ENCODE measurements at places on chromosomes 3 and 15.

- DNase-seq: peak; percentile 91
Measured at GRCh38 chr15:64430000-64430735, 30.2 kb upstream of the ZNF609 start.

DNA sequence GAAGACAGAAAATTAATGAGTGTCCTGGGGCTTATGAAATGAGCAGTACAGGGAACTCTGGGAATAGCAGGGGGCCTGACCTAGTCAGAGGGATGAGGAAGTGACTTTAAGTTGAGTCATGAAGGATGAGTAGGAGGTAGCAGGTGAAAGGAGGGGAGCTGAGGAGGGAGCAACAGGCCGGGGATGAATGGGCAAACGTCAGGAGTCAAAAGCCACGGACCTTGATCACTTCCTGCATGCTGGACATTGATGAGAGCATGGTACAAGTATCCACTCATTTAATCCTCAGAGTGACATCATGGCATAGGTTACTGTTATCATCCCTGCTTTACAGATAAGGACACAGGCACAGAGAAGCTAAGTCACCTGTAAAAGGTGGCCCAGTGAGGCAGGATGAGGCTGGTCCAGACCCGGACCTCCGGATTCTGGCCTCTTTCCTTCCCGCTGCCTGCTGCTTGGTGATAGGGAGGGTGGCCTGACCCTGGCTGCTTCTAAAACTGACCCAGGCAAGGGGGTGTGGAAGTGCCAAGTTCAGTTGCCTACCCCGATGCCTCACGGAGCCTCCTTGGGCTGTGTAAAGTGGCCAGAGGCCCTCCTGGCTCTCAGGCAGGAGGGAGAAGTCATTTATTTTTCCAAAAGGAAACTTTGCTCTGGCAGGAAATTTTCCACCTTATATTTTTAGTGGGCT, 7.6 kb downstream of the CORO2B start:
- DNase-seq: no peak

- DNase-seq: no peak
Measured at GRCh38 chr3:53588122-53588521, 93.7 kb downstream of the CACNA1D start.

DNA sequence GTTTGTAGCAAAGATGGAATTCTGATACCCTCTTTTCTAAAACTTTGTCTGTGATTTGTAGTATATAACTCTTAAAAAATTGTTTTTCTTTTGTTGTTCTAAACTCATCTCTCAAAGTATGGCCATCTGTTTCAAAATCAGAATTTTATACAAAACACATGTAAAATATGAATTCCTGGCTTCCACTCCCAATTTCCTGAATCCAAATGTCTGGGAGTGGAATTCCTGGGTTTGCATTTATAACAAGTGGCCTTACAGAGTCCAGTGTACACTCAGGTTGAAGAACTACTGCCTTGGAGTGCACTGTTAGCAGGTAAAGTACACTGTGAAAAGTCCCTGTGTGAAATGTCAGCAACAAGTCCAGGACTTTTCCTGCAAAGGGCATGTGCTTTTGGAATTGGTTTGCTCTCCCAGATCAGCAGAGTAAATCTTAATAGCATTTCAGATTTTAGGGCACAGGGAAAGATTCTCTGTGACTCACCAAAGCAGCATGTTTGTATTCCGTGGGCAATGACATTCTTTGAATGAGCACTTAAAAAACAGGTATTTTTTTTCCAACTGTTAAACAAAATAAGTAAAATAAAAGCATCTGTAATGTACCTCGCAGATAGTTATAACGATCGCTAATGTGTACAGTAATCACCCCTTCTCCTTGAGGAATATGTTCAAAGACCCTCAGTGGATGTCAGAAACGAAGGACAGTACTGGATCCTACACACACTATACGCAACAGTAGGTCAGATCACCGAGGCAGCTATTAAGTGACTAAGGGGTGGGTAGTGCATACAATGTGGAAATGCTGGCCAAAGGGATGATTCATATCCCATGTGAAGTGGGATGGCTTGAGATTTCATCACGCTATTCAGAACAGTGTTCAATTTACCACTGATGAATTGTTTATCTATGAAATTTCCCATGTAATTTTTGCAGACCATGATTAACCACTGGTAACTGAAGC, 2.0 kb upstream of the CLDN16 start:
- DNase-seq: no peak

DNA sequence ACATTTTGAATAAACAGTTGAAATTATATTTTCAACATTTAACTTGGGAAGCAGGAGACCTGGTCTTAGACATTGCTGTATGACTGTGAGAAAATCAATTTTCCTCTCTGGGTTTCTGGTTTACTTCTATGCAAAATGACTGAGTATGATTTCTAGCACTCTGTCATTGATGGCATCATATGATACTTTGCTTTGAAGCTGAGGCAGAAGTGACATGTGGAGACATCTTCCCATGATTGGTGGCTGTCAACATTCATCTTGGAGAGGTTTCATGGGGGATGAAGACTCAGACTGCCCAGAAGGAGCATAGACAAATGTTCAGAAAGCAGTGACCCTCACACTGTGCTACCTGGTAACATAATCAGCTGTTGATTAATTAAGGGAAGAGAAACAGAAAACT, 477.9 kb downstream of the PDCD6IP start:
- DNase-seq: no peak

DNA sequence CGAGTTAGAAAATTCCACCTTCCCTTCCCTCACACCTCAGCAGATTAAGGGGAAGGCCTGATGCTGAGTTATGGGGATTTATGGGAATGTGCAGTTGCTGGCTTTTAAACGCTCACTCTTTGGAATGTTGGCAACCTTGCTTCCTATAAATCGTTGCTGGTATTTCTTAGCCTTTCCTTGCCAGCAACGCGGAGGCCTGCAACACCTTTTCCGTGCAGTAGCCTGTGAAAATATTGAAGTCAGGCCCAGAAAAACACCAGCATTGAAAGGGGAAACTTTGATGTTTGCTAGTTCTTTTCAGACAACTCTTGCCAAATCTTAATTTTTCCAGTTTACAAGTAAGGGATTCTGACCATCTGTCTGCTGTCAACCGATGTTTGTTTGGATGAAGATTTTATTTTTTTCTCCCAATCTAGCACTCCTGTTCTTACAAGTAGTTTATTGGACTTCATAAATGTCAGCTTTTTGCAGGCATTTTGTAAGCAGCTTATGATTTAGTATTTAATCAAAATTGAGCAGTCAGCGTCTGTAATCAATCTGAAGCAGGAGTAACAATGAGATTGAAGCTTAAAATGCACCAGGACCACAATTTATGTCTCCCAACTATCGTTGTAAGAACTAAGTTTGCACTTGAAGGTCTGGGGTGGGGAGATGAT, 251.0 kb downstream of the RPLP1 start:
- DNase-seq: no peak

DNA sequence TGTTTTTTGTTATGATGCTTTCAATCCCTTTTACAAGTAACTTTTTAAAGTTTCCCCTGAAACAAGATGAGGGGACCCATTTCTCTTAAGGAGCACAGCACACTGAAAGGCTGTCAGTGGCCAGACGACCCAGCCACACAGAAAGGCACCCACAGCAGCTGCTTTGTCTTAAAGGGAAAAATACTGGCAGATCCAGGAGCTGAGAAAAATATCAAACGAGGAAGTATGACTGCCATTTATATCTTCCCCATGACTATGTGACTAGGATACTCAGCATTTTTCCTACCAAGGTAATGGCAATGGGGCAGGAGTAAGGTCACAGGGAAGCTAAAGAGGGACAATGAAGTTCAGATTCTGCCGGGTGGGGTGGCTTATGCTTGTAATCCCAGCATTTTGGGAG, 15.9 kb downstream of the ABCC5 start:
- DNase-seq: no peak

DNA sequence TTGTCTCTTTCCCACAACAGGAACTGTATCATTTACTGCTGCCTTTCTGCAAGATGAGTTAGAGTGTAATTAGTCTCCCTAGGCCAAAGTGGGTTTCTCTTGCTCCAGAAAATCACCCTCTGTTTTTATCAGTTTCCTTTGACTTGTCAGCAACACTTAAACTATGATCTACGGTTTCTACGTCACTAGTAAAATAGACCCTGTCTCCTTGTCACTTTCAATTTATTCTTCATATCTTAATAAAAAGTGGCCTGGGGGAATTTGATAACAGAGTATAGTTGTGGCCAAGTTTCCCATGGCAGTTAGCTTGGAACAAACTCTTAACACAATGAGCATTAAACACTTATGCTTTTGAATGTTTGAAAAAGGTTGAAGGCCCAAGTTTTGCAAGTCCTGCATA, 79.6 kb downstream of the CGNL1 start:
- DNase-seq: no peak

GRCh38 chr15:98610991-98611390, 37.3 kb upstream of the IGF1R start:
- no peak for DNase-seq

GRCh38 chr3:25911525-25912295, 121.8 kb downstream of the OXSM start:
- no peak for DNase-seq

GRCh38 chr15:49163678-49164077, 6.4 kb upstream of the GALK2 start:
- no peak for DNase-seq

- no peak for DNase-seq
Measured at GRCh38 chr15:79408041-79408440, 24.1 kb upstream of the MINAR1 start.

GRCh38 chr15:60744826-60745460, 266.0 kb upstream of the ICE2 start:
- DNase-seq: no peak

GRCh38 chr15:45425135-45425534, 46.8 kb upstream of the GATM start:
- DNase-seq: no peak

DNA sequence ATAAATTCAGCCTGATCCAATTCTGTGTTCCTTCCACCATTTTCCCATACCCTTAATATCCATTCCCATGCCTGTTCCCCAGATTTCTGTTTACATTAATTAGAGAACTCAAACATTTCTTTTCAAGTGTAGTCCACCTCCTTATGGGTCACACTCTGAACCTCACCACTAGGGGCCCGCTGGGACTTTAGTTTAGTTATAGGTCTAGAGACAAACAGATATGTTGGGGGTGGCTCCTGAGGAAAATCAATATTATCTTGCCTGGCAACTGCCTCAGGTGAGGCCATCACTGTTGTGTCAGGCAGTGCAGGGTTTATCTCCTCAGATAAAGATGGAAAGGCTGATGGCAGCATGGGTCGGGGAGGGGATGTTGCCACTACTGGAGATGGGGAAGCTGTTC, 72.8 kb downstream of the CLDN1 start:
- DNase-seq: no peak

DNA sequence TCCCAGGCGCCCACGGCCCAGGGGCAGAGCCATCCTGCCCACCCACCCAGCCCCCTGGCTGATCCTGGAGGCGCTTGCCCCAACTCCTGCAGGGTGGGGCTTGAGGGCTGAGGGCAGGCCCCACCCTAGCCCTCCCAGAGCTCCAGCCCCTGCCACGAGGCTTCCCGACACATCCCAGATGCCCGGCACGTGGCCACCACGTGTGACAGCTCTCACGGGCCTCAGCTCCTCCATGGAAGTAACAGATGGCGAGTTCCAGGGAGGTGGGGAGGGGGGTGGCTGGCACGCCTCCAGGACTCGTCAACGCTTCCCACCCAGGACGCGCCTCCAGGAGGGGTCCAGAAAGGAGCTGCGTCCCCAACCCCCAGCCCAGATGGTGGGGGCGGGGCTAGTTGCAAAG, 29.1 kb downstream of the PLXND1 start:
- no peak for DNase-seq

- no peak for DNase-seq
Measured at GRCh38 chr3:34155108-34155507, 356.7 kb downstream of the PDCD6IP start.

GRCh38 chr3:40340541-40341170, 31.1 kb downstream of the EIF1B start:
- no peak for DNase-seq

DNA sequence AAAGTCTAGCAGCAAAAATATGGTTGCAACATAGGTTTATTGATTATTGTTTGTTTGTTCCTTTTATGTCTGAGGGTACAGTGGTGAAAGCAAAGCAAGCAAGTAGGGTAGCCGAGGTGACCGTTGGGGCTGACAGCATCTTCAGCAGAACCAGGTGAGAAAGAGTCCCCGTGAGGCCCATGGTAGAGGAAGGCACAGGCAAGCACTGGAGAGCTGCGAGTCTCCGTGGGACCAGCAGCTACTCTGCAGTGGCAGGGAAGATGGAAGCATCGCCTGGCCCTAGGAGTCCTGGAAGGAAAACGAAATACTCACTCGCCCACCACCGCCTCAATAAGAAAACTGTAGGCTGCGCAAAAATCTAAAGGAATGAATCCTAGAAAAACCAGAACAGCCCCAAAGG, 25.3 kb upstream of the GABRA5 start:
- no peak for DNase-seq

DNA sequence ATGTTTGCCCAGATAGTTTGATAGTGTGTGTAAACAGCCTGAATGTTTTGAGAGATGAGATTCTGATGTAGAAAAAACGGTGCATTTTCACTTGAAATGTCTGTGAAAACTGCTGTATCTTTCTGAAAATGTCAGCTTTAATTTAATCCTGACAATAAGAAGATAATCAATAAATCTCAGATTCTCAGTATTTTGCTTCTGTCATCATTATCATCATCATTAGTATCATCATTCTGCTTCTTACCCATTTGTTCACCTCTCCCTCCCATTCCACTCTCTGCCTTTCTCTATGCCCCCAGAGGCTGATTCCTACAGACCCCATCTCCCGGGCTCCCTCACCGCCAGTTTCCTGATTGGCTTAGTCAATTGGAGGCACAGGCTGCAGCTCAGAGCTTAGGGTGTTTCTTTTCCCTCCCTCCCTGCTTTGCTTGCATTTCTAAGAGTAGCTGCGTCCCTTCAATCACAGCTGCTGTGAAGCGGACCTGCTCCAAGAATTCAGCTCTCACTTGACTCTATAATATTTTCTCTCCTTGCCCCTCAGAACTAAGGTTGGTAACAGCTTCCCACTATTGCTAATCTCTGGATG, 8.2 kb upstream of the SNTN start:
- peak; percentile 28 for DNase-seq

DNA sequence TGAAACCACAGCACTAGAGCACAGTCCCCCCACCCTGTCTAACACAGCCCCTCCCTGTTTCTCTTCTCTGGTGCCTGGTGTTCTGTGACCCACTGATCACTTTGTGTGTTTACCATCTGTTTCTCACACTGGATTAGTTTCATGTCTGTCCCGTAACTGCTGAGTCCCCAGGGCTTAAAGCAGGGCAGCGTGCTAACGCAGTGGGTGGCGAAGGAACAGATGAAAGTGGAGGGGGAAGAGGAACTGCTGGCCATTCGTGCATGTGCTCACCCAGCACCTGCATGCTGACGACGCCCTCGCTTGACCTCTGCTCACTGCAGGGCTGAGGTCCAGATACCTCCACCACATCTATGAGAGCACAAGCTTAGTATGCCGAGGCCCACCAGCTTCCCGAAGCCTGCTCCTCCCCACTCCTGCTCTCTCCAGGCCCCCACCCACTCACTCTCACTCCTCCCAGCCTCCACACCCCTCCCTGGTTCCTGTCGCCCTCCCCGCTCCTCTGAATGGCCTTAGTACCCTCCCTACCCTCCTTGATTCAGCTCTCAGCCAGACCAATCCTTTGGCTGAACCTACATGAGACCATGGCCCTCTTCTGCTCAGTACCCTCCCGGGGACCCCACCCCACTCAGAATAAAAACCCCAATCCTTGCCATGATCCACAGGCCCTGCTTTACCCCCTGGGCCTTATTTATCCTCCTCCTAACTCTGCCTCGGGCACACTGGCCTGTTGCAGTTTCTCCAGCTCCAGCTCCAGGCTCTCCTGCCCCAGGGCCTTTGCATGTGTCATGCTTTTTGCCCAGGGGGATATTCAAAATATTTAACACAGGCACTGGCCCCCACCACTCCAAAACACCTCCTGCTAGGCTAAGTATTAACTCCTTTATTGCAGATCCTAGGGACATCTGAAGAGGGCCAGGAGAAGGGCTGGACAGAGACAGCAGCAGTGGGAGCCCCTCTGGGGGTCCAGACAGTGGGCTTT, 15.1 kb upstream of the IQSEC1 start:
- no peak for DNase-seq

All from NT2/D1 (cell line).